ENCODE measurements at places on chromosomes 12 and 14.

GRCh38 chr12:92253301-92253700 lies 107.7 kb upstream of the BTG1 start:
- DNase-seq = no peak

GRCh38 chr14:88005050-88005481 lies at the start of gene GPR65:
TSS of gene GPR65 (plus strand) at chr14:88005135. CDS start at chr14:88010848, 5,713 bp downstream.
- DNase-seq = no peak

GRCh38 chr12:114450515-114451300 lies 44.8 kb upstream of the TBX5 start:
- DNase-seq = no peak

DNA sequence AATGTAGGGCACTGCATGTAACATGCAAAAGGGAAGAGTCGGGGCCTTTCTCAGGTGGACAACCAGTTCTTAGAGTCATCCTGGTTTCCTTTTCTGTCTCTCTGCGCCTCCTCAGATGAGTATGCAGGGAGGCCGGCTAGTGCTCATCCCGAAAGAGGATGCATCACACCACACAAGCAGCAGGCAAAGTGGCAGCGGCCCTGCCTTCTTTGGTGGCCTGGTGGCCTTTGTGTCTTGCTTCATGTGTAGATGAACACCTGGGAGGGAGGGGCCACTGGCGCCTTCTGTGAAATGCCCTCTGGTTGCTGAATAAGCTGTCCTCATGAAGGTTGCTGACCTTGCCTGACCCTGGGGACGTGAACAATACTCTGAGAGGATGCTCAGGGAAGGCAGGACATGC lies 18.0 kb downstream of the SLC24A4 start:
- DNase-seq = no peak

DNA sequence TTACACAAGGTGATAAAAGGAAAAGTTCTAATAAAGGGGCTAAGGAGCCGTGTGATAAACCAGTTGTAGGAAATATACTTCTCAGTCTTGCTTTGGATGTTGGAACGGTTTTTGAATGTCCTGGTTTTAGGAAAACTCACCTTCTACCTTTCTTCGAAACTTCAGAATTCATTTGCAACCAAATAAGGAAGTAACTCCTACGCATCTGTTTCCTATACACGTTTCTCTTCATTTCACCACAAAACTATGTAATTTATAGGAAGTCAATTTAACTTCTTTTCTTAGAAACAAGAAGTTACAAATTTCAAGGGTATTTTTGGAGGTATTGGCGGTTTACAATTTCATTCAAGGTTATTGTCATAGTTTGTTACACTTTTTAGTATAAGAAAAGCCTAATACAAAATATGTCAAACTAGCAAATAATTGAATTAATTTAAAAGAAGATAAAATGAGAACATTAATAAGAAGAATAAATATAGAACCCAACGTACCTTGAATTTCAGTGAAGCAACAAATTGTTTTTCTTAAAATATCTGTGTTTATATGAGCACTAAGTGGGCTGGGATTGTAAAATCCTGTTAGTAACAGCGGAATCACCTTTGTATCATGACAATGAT lies 33.2 kb upstream of the CD69 start:
- no peak for DNase-seq

DNA sequence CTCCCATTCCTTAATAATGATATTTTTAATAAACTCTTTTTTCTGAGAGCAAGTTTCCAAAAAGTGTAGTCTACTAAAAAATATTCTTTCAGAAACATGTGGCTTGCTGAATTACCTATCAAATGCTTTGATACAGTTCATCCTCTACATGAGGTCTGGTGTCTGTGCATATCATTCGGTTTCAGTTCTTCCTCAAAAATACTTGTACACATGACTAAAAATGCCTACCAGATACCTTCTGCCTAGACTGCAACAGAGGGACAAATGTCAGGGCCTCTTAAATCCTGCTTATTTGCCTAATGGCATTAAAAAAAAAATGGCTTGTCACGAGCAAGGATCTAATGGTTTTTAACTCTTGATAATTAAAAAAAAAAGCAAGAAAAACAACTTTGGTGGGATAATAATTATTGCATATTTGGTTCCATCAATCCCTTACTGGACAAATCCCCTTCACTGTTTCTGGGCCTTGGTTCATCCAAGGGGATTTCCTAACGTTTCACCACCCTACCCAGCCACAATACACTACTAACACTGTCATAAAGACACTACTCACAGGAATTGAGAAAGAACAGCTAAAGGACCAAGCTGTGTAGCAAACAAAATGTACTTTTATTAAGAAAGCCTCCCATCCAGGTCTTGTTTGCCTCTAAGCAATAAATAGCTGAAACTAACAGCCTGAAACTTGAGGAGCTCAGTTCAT lies 45.7 kb downstream of the PARP11 start:
- DNase-seq = no peak

DNA sequence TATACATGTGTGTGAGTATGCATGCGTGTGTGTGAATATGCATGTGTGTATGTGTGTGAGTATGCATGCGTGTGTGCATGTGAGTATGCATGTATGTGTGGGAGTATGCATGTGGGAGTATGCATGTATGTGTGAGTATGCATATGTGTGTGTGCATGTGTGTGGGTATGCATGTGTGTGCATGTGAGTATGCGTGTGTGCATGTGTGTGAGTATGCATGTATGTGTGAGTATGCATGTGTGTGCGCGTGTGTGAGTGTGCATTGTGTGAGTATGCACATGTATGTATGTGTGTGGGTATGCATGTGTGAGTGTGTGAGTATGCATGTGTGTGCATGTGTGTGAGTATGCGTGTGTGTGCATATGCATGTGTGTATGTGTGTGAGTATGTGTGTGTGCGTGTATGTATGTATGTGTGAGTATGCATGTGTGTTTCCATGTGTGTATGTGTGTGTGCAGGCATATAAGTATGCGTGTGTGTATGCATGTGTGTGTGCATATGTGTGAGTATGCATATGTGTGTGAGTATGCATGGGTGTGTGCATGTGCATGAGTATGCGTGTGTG lies 97.9 kb upstream of the MED13L start:
- DNase-seq = no peak

GRCh38 chr12:76303365-76303764 lies 44.9 kb downstream of the BBS10 start:
- no peak for DNase-seq

DNA sequence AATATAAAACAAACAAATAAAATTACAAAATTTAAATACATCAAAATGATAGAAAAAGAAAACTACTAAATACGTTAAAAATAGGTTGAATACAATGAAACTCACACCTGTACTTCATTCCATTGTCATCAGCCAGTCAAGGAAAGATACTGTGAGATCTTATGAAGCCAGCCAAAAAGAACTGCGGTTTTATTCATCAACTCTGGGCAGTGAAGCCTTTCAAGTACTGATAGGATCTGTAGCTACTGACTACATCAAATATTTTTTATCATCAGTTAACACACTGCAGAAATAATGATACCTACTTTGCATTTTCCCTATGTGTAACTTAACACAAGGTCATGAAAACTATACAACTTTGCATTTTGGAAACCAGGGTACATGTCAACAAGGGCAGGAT lies 46.3 kb upstream of the FAR2 start:
- DNase-seq = no peak

DNA sequence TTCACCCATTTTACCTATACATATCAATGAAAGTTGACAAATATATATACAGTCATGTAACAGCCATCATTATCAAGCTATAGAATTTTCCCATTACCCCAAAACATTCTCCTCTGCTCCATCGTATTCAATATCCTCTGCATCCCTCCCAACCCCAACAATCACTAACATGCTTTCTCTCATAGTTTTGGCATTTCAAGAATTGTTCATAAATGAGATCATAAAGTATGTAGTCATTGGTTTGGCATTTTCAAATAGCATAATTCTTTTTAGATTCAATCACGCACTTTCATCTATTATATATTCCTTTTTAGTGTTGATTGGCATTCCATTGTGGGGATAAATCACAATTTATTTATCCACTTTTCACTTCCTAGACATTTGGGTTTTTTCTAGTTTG lies 866.0 kb upstream of the TMEM132C start:
- DNase-seq = no peak

DNA sequence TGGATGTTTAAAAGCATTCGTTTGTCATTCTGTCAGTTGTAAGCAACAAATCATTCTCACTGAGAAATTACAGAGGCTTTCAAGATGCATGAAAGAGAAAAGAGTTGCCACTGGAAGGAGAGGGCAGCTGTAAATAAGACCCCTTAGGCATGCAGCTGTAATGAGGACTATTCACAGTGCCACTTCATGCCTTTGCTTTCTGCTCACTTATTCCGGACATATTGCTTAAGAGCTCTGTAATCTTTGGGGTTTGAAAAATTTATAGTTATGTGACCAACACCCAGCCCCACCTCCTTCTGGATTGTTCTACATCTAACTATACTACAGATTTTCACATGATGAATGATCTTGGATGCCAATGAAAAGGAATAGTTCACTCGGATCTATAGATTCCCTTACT lies 194.8 kb upstream of the DCN start:
- DNase-seq = no peak

- no peak for DNase-seq
These were observed 226.8 kb upstream of the HMGA2 start for GRCh38 chr12:65597527-65597926.

- DNase-seq = no peak
These were observed 69.0 kb upstream of the CLMN start for GRCh38 chr14:95388699-95389098.

DNA sequence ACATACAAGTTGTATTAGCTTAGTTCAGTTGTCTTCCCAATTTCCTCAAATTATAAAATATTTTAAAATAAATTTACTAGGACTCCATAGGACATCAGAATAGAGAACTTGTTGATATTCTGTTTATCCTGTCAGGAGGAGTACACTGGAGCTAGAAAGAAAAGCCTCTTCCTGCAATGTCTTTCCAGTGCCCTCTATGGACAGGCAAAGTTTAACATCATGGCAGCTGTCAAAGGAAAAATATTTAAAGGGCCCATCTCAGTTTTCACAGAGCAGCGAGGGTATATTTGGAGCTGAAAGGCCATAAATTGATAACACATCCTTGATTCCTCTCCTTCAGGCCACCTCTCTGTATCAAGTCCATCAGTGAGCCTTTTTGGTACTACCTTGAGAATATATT lies 19.0 kb downstream of the DIP2B start:
- DNase-seq = no peak

Data from NCI-H2081 treated with DMSO at 0.1 percent for 48 hours (cell line).